ENCODE measurements at places on chromosomes 11 and 22. TPM values are rescaled to one million over a fixed set of nuclear protein-coding genes. Genes with fewer than 3 reads are reported as not detected.

GRCh38 chr11:41306431-41306830, 153.0 kb downstream of the LRRC4C start:
- no peak for DNase-seq
- no peak overlapping the region for H3K27ac ChIP-seq
- H3K36me3 ChIP-seq: no peaks in the 10 kb centered on the region
- no peak overlapping the region for H3K4me3 ChIP-seq

LRRC32 gene
- 11.2 TPM for total RNA-seq

WBP2NL gene
- total RNA-seq: 1.5 TPM

GRCh38 chr11:77654770-77655434, 17.3 kb upstream of the CLNS1A start:
- H3K4me1 ChIP-seq: no peaks in the 10 kb centered on the region
- H3K27me3 ChIP-seq: no peaks in the 10 kb centered on the region
- no peaks in the 10 kb centered on the region for H3K36me3 ChIP-seq

DNA sequence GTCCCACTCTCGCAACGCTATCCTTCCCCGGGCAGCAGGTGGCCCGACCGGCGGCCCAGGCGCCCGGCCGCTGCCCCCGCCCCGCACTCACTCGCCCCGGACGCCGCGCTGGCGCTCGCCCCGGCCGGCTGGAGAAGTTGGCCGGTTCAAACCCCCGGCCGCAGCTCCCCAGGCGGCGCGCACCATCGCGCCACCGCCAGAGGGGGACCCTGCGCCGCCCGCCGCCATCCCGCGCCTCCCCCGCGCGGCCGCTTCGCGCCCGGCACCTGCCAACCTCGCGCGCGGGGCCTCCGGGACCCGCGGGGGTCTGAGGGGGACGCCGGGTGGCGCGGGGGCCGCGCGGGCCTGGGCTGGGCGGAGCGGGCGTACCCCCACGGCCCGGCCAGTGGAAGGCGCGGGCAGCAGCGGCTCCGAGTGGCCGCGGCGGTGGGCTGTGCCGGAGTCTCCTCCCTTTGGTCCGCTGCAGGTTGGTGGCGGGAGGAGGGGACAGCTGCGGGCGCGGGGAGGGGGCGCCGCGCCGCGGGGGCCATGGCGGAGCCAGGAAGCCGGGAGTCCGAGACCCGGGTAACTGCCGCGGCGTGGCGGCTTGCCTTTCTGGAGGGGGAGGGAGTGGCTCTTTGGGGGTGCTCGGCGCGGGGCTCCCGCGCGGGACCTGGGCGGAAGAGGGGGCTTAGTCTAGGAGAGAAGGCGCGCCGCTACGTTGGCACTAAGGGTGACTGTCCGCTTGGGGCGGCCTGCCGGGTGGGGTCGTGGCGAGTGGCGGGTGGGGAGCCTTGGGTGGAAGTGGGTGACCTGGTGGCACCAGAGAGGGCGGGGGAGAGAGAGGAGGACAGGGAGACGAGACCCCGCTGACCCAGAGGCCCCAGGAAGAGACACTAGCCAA, at the start of the genes MPST and TST:
Gene MPST, plus strand, starts transcription at position 434 of the 883 bp plus-strand sequence. Its CDS starts 95 bp downstream, at position 529.
Gene TST, minus strand, starts transcription at position 139 of the 883 bp plus-strand sequence. CDS start 715 bp downstream, outside the sequence.
- no peak within 1 kb of the TSS for H3K27ac ChIP-seq
- H3K4me1 ChIP-seq: peaks cover 9% of the 10 kb centered on the region
- H3K27me3 ChIP-seq: peaks cover 3% of the 10 kb centered on the region
- H3K4me3 ChIP-seq: peak within 1 kb of the TSS; percentile 89

- peak overlapping the region; percentile 84 for H3K27ac ChIP-seq
- peaks cover 10% of the 10 kb centered on the region for H3K4me1 ChIP-seq
- H3K4me3 ChIP-seq: peak overlapping the region; percentile 80
- H3K27me3 ChIP-seq: no peaks in the 10 kb centered on the region
- peak; percentile 80 for DNase-seq
These were observed 6.8 kb upstream of the CDKN1C start for GRCh38 chr11:2892215-2892966.

GRCh38 chr11:44625759-44626523, 60.5 kb downstream of the CD82 start:
- no peak overlapping the region for H3K4me3 ChIP-seq
- peaks cover 10% of the 10 kb centered on the region for H3K36me3 ChIP-seq
- H3K27me3 ChIP-seq: no peaks in the 10 kb centered on the region
- no peak overlapping the region for H3K27ac ChIP-seq
- DNase-seq: no peak
- peaks cover 30% of the 10 kb centered on the region for H3K4me1 ChIP-seq

ANAPC15 gene
- 62.6 TPM for total RNA-seq

DNA sequence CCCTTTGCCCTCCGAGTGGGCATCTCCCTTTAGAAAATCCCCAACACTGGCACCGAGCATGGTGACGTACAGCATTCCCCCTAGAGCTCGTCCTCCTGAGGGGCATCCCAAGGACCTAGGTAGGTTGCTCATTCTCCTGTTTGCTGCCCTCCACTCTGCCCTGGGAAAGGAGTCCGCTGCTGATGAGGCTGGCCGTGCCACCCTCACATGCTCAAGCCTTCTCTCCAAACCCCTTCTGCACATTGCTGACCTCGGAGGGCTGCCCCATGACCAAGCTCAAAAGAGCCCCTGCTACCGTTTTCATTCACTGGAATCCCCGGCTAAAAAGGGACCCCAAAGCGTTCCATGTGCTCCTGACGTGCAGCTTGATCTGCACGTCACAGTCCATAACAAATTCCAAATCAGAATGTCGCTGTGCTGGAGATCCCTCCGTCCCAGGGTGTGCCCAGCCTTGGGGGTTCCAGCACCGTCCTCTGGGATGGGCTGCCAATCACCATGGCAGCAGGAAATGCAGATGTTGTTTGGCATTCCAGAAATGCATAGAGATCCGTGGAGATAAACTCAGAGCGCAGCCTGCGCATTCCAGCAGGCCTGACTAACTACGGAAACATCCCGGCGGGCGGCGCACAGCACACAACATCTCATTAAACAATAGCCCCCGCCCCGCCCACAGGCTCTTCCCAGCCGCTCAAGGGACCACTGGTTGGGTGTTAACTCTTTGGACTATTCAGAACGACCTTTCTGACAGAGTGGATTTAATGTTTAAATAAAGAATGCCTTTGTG, 26.3 kb upstream of the GNB1L start:
- H3K4me3 ChIP-seq: no peak overlapping the region
- no peak overlapping the region for H3K27ac ChIP-seq
- no peaks in the 10 kb centered on the region for H3K36me3 ChIP-seq
- no peaks in the 10 kb centered on the region for H3K27me3 ChIP-seq

DNA sequence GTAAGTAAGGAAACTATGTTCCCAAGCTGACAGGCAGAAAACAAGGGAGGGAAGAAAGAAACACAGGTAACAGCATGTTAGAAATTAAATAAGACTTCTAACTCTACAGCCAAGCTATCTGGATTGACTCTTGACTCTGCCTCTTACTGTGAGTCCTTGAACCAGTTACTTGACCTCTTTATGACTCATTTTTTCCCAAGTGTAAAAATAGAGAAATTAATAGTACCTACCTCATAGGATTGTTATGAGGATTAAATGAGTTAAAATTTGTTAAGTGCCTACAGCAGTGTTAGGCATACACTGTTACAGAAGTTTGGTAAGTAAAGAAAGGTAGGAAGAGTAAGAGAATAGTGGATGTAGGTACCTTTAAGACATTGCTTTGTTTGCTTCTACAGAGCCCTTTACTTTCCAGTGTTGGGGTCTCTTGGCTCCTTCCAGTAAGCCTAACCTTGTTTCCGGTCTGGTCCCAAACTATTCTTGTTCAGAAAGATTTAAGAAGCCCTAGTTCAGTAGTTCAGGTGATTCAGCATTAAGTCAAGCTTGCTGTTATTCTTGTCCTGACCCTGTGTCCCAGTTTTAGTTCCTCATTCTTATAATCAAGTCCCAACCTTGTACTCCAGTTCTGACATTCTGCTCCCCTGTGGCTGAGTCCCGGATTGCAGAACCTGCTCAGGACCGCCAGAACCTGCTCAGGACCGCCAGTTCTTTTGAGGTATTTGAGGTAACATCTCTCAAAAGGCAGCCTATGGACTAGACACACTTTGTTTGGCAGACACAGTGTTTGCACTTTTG, 963.4 kb upstream of the CCDC90B start:
- H3K4me1 ChIP-seq: no peaks in the 10 kb centered on the region
- DNase-seq: no peak
- no peak overlapping the region for H3K4me3 ChIP-seq
- H3K27ac ChIP-seq: no peak overlapping the region
- no peaks in the 10 kb centered on the region for H3K27me3 ChIP-seq

DNA sequence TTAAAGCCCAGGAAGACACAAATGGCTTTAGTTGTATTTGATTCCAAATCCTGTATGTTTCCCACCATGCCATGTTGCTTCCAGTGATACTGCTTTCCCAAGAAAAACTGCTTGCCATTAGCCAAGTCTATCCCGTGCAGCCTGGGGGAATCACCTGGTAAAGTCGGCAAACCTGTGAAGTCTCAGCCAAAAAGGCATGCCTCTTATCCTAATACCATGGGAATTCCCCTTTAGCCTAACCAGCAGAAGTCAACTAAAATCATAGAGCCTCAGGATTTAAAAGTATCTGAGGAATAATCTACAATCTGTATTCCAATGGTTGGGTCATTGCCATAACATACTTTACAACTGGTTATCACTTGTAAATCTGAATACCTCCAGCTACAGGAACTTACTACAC, 869.4 kb downstream of the DLG2 start:
- H3K36me3 ChIP-seq: no peaks in the 10 kb centered on the region
- H3K4me3 ChIP-seq: no peak overlapping the region
- H3K4me1 ChIP-seq: no peaks in the 10 kb centered on the region
- no peaks in the 10 kb centered on the region for H3K27me3 ChIP-seq
- DNase-seq: no peak

ANGPTL5 gene
- not detected for total RNA-seq

RAB38 gene
- 0.97 TPM for total RNA-seq

GSTT2B gene
- 0.33 TPM for total RNA-seq

DNA sequence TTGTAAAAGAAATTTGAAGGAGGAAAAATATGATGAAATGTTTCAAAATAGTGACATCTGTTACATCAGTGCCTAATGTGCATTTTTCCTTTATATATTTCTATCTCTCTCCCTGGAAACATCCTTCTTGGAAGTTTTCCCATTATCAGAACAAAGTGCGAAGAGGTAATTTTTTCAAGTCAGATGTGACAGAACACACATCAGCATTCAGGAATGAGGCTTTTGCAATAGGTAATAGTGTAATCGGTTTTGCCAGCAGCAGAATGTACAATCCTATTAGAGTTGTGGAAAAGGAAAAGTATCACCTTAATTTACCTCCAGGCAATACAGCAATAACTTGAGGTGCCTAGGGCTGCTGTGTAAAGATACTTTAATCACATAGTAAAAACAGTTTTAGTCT, 275.8 kb downstream of the FAT3 start:
- no peaks in the 10 kb centered on the region for H3K36me3 ChIP-seq
- no peaks in the 10 kb centered on the region for H3K27me3 ChIP-seq
- no peak for DNase-seq
- H3K4me1 ChIP-seq: no peaks in the 10 kb centered on the region

DNA sequence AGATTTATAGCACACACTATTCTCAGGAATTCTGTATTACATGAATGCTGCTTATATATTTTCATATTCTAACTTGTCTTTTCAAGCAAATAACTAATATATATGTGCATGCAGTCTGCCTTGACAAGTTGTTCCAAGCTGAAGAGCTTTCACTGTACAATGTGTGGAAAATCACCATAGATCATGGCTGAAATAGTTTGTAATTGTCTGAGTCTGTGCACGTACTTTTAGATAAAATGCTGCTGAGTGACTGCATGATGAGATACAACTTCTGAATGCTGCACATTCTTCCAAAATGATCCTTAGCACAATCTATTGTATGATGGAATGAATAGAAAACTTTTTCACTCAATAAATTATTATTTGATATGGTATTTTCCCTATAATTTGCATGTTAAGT, 58.9 kb downstream of the SLC5A12 start:
- H3K27ac ChIP-seq: no peak overlapping the region
- no peaks in the 10 kb centered on the region for H3K27me3 ChIP-seq
- no peaks in the 10 kb centered on the region for H3K36me3 ChIP-seq
- H3K4me3 ChIP-seq: no peak overlapping the region

DNA sequence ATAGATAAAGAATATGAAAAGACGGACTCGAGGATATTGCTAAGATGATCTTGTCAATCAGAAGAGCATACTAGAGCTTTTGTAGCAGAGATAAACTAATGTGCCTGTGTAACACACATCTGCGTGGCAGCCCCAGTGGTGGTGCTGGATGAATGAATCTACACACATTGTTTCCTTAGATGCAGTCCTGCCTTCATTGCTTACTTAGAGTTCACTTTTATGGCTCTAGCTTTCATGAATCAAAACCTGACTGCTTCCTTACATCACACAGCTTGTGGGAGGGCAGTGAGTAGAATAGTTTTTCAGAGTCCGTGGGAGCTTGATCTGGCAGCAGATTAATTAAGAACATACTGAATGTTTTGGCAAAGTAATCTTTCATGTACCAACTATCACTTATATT, 83.7 kb downstream of the EXT2 start:
- DNase-seq: no peak
- no peak overlapping the region for H3K27ac ChIP-seq
- no peaks in the 10 kb centered on the region for H3K36me3 ChIP-seq
- H3K4me3 ChIP-seq: no peak overlapping the region

ISX gene
- not detected for total RNA-seq

GRCh38 chr11:66224226-66224855, 44.1 kb upstream of the RAB1B start:
- H3K4me1 ChIP-seq: peaks cover 21% of the 10 kb centered on the region
- H3K27me3 ChIP-seq: no peaks in the 10 kb centered on the region
- DNase-seq: no peak
- no peak overlapping the region for H3K4me3 ChIP-seq
- H3K27ac ChIP-seq: no peak overlapping the region
- H3K36me3 ChIP-seq: peaks cover 23% of the 10 kb centered on the region

GRCh38 chr11:61769169-61769920, 16.9 kb downstream of the MYRF start:
- no peak for DNase-seq
- no peaks in the 10 kb centered on the region for H3K27me3 ChIP-seq
- H3K4me3 ChIP-seq: no peak overlapping the region
- H3K27ac ChIP-seq: no peak overlapping the region
- H3K4me1 ChIP-seq: peaks cover 4% of the 10 kb centered on the region

- DNase-seq: no peak
- no peaks in the 10 kb centered on the region for H3K4me1 ChIP-seq
- no peak overlapping the region for H3K4me3 ChIP-seq
- H3K27me3 ChIP-seq: no peaks in the 10 kb centered on the region
These were observed 221.9 kb upstream of the GRIA4 start for GRCh38 chr11:105388006-105388405.

DGAT2 gene
- total RNA-seq: 3.1 TPM

DNA sequence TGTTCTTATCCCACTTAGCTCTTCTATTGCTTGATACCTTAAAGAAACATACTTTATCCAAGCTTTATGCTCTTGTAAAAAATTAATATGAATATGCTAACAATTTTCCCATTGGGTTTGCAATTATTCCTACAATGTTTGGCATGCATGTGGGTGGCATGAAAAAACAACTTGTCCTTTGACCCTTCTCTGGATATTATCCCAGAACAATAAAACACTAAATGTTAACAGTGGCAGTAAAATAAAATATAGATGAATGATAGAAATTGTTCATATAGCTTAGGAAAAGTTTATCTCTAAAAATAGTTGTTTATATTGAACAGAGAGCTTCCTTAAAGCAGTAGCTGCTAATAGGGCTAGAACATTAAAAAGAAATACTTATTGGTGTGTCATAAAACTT, 860.5 kb upstream of the LRRC4C start:
- no peaks in the 10 kb centered on the region for H3K4me1 ChIP-seq
- DNase-seq: no peak
- H3K36me3 ChIP-seq: no peaks in the 10 kb centered on the region

CUL5 gene
- 27.7 TPM for total RNA-seq

MUC2 gene
- total RNA-seq: not detected

Data from activated CD4-positive, alpha-beta memory T cell treated with anti-CD3 and anti-CD28 coated beads for 36 hours (primary cell).